ENCODE measurements at places on chromosomes 11 and 22. TPM values are rescaled to one million over a fixed set of nuclear protein-coding genes. Genes with fewer than 3 reads are reported as not detected.

Gene FGF19
- total RNA-seq = not detected

DNA sequence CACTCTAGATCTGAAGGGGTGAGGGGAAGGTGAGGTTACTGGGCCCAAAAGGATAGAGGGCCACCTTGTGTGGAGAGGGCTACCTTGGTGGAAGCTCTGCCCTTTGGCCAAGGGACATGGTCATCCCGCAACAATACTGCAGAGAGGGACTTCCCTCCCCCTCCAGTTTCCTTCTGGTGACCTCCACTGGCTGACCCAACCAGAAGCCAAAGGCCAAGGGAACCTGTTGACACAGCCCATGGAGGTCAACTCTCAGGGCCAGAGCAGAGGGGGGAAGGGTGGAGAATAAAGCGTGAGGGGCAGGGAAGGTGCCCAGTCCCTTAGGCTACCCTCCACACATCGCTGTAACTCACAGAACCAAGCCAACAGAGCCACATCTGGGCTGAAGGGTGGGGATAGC, 15.0 kb upstream of the RHOD start:
- no peak for DNase-seq

DNA sequence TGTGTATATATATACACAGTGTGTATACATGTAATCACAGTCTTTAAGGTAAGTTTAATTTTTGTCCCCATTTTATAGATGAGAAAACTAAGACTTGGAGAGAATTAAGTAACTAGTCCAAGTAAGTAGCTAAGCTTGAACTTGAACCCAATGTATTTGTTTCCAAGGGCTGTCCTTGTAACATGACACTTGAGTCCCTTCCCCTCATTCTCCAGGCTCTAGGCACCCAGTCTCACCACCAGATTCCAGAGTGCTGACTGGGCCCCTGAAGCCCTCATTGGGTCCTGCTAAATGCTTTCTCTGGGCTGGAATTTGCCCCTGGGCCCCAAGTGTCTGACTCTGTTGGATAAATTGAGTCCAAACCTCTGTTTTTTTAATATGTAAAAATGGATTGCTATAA, 45.5 kb downstream of the ADM start:
- no peak for DNase-seq

Gene CSRP3
- total RNA-seq = not detected

Gene CYTH4
- total RNA-seq = 0.47 TPM

Gene DDIAS
- total RNA-seq = 1.2 TPM

Gene GRK3
- total RNA-seq = 0.53 TPM

Gene TRIM49C
- not detected for total RNA-seq

Gene OR2D2
- 0.35 TPM for total RNA-seq

Gene MCAM
- 5,782 TPM for total RNA-seq

- DNase-seq = no peak
These were observed 13.8 kb upstream of the IFITM3 start for GRCh38 chr11:334264-334994.

Gene ARHGAP8
- total RNA-seq = 0.76 TPM

GRCh38 chr11:11217929-11218628, 135.0 kb downstream of the CSNK2A3 start:
- no peak for DNase-seq

DNA sequence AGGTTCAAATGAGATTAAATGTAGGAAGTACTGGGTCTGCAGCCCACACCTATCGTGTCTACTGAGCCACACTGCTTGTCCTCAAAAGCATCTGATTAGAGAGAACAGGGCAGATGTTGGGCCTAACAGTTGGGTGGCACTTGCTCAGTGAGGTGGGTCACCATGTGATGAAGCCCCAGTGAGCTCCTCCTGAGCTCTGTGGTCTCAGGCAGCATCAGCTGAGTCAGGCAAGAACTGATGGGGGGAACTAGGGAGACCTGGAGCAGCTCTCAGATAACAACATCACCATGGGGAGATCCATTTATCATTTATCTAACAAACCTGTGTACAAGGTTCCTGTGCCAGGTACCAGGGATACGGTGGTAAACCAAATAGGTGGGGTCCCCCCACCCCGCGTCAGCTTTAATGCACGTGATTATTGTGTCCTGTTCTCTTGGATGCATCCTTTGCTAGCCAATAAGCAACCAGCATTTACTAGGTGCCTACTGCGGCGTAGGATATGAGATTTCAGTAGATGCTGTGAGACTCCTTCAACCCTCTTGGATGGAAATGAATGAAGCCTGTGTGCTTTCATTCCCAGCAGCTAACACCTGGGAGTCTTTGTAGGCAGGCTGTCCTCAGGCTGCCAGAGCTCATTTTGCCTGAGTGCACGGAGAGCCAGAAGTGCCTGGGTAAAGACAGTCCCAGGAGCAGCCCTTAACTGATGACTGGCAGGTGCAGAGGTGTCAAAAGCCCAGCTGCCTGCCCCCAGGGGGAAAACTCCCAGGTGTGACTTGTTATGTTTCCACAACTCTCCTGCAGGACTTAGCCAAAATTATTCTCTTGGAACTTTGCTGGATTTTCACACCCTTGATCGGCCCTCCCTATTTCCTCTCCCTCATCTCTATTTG, 73.6 kb upstream of the NARS2 start:
- DNase-seq = no peak

Gene ADSL
- total RNA-seq = 112 TPM

GRCh38 chr11:120528749-120529148, 17.2 kb downstream of the GRIK4 start:
- no peak for DNase-seq

GRCh38 chr22:46728470-46728869, 9.6 kb downstream of the CERK start:
- DNase-seq = no peak

DNA sequence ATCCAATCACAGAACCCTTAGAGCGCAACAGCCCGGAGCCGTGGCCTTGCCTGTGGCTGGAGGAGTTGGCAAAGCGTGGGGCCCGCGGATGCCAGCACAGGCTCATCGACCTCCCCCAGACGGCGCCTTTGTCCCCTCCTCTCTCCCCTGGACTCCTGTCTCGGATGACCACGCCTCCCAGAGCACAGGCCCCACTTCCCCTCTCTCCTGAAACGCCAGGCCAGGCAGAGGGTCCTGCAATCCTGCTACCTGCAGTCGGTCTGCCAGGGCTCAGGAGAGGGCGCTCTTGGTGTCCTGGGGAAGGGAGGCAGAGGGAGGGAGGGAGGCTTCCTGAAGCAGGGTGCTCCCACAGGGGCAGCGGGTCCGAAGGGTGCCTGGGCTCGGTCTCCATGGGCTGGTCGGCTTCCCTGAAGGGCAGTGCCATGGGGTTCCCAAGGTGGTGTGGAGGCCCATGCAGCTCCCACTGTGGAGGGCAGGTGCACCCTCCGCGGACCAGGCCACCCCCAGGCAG, 16.6 kb upstream of the TTLL12 start:
- DNase-seq = no peak

- no peak for DNase-seq
These were observed 101.1 kb upstream of the IGLL5 start for GRCh38 chr22:22786301-22787115.

- DNase-seq = no peak
These were observed 36.2 kb upstream of the DDX6 start for GRCh38 chr11:118827118-118827517.

GRCh38 chr22:19962909-19963806, 21.5 kb upstream of the TXNRD2 start:
- DNase-seq = no peak

GRCh38 chr11:44127130-44127529, 31.7 kb downstream of the EXT2 start:
- no peak for DNase-seq

GRCh38 chr11:21364866-21365624, 695.7 kb downstream of the NELL1 start:
- no peak for DNase-seq

DNA sequence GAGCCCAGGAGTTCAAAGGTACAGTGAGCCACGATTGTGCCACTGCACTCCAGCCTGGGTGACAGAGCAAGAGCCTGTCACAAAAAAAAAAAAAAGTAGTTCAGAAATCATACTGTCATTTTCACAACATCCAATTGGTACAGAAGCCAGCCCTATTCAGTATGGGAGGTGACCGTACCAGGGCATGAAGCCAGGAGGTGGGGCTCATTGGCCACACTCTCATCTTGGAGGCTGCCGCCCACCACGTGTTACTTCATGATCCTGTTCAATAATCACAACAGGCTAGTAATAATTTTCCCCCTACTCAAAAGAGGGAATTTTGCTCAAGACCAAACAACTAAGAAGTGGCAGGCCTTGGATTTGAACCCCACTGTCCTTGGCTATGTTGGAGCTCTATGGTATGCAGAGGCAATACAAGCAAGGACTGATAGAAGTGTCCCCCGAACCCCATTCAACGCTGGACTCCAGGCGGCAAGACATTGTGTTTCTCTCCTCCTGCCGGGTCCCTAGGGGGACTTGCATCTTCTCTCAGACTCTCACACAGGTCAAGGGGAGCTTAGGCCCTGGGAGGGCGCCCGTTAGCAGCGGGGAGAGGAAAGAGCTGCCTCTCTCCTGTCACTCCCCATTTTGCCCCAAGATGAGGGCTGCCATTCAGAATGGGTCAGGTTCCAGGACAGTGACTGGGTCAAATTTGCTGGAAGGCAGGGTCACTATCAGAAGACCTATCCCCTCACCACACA, 40.2 kb upstream of the EMID1 start:
- DNase-seq = no peak

DNA sequence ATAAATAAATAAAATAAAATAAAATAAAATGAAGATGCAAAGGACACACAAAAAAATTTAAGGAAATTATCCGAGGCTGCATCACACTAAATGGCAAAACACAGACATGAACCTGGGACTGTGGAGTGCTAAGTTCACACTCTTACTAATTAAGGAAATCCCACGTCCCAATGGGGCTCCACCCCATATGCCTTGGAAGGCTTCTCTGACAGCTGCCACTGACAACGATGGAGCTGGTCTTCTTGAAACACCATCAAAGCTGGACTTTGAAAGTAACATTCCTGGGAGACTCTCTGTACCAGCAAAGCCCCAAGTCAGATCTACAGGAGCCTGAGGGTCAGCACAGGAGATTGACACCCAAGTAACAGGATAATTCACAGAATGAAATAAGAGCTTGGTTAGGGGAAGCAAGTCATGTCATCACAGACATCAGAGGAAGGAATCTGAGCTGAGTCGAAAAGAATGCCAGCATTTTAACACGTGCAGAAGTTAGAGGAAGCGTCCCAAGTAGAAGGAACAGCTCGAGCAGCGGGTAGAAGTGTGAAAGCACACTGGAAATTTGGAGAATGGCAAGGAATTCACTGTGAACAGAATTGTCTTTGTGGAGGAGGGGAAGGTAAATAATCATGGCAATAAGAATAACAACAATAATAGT, 13.8 kb downstream of the TPST2 start:
- no peak for DNase-seq

GRCh38 chr22:49935561-49935960, 17.1 kb downstream of the CRELD2 start:
- no peak for DNase-seq

DNA sequence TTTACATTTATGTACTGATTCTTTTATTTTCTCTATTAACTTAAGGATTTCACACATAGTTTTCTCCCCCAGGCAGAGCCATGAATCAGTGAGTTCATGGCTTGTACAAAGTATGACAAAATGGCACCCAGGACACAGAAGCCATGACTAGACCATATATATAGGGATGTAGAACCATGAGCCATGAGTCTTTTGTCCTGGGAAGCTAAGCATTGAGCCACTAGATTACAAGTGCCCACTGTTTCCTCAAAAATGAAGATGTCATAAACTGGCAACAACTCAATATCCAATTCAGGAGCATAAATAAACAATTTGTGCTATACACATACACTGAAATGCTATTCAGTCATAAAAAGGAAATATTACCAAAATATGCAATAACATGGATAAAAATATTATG, 36.2 kb downstream of the CARD18 start:
- DNase-seq = no peak

Gene ELFN2
- total RNA-seq = 3.2 TPM

- no peak for DNase-seq
These were observed 30.0 kb upstream of the CABP7 start for GRCh38 chr22:29689880-29690213.

Gene OR52I2
- total RNA-seq = not detected

Gene PRG2
- total RNA-seq = not detected

Gene MRGPRX4
- total RNA-seq = not detected

- no peak for DNase-seq
These were observed 349.9 kb downstream of the CNTN5 start for GRCh38 chr11:99370549-99371216.

Gene WNT7B
- total RNA-seq = 1.5 TPM

- no peak for DNase-seq
These were observed 2.4 kb upstream of the GDPD5 start for GRCh38 chr11:75527938-75528735.

Gene CARD16
- total RNA-seq = 54.7 TPM

- no peak for DNase-seq
These were observed 81.1 kb downstream of the LRRC32 start for GRCh38 chr11:76589477-76589876.

DNA sequence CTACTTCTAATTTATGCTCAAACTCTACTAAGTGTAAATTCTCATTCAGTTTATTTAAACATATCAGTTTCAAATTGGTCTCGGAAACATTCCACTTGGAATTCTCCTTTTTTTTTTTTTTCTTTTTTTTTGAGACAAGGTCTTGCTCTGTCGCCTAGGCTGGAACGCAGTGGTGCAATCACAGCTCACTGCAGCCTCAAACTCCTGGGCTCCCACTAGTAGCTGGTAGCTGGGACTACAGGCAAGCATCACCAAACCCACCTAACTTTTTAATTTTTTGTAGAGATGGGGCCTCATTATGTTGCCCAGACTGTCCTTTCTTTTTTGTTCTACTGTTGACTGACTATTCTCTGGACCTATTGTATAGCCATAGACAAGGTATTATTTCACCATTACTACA, 33.3 kb upstream of the CCDC81 start:
- DNase-seq = no peak

DNA sequence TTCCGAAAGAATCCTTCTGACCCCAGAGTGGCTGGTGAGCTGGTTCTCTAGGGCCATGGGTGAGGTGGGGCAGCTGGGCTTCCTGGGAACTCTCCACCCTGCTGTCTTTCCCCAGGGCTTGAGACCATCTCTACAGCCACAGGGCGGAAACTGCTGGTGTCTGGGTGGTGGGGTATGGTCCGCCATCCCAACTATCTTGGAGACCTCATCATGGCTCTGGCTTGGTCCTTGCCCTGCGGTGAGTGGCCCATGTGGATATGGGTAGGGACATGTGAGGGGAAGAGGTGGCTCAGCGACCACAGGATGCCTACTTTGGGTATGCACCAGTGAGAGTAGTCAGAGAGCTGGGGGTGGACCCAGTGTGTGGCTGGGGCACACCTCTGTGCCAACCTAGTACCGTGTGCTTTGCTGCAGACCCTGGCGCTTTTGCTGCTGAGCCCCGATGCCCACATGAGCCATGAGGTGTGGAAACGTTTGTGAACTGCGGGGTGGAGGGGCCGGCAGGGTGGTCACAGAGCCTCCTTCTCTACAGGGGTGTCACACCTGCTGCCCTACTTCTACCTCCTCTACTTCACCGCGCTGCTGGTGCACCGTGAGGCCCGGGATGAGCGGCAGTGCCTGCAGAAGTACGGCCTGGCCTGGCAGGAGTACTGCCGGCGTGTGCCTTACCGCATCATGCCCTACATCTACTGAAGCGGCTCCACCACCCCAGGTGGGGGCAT, 2.0 kb downstream of the ZNHIT2 start:
- DNase-seq = no peak

Gene YPEL4
- 0.41 TPM for total RNA-seq

Gene C11orf65
- not detected for total RNA-seq

Data from glomerular endothelial cell (primary cell).